Inflammatory macrophage (primary cell): ENCODE measurements at places on chromosomes 2 and 18.

DNA sequence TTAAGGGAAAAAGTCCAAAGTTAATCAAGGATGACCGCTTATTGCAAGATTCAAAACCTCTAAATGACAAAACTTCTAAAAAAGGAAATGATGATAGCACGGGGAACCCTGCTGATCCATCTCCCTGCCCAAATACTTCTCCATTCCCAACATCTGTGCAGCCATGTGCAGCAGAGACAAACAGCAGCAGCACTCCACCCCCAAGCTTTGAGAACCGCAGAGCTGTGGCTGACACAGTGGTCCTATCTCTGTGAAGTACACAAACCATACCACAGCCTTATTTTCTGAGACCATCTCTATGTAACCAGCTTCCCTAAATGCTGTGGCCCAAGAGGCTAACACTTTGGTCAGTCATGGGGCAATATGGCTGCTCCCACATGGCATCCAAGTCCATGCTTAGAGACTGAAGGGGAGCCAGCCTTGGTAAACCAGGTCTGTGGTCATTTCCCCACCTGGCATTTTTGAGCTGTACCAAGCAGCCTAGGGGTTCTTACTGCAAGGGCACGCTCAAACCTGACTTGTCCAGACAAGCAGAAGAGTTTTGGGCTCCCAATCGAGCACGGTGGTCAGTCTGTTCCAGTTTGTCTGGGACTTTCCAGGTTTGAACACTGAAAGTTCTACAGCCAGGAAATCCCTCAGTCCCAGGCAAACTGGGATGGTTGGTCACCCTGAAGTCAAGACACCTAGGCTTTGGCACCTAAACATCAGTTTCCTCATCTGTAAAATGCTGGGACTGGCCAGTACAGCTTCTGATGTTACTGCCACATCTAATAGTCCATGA is 17.1 kb upstream of the NFE2L2 start:
- peak; percentile 98 for DNase-seq

DNA sequence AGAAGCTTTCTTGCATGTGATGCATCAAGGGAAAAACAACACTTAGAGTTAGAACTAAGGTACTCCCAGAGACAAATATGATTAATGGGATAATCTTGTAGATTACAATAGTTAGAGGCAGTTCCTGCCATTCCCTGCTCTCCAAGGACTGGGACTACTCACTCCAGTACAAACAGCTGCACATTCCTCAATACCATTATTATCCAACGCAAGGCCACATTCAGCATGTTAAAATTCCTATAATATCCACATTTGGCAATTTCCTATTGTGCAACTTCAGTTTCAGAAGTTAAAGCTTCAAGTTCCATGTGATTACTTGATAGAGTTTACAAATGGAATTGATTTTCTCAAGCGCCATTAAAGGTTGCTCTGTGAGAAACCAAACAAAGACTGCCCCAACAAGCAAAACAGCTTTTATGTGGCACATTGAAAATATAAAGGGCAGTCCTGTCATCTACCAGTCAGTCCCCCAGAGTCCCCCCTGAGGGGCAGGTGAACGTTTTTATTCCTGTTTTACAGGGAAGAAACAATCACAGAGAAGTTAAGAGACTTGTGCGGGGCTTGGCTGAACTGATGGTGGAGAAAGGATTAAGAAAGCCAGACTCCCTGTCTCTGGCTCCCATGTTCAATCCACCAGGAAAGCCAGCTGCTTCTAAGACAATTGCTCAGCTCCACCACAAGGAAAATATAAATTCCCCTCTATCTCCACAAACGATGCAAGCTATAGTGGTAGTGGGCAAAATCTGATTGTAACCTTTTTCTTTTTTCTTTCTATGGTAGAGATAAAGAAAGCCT is 72.6 kb downstream of the TXNL1 start:
- DNase-seq = peak; percentile 25

GRCh38 chr2:191165176-191165643 is 14.4 kb upstream of the STAT4 start:
- DNase-seq = peak; percentile 69

GRCh38 chr18:68960355-68960754 is 162.5 kb downstream of the CCDC102B start:
- no peak for DNase-seq

DNA sequence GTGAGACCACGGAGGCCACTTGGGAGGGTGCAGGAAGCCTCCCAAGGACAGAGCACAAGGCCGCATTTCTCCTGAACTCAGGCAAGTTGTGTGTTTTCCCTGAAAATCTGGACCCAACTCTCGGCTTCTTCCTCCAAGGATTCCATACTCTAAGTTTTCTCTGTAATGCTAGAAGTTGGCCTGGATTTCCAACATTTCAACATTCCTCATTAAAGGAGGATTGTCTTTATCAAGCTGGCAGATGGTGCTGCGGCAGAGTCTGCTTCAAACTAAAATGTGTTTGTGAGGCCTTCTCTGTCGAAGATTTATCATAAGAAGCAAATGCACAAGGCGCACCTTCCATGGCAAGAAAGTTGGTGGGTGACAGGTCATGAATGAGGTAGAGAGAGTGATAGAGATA is 94.4 kb upstream of the SATB2 start:
- DNase-seq = no peak
